ENCODE measurements at places on chromosomes 7 and 10.

DNA sequence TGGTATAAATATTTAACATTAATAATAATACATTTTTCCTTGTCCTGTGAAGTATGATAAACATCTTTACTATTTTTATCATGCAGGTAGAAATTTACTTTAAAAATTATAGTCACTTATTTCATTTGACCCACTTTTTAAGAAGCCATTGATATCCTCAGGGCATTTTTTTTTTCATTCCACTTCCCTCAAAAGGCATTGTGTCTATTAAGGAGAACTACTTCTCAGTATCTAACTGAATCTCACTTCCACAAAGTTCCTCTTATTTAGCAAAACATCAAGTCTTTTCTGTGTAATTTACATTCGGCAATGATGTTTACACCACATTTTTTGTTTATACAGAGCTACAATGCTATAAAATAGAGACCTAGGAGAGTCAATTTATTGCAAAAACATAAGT lies 388.2 kb upstream of the AKR1E2 start:
- DNase-seq = no peak

DNA sequence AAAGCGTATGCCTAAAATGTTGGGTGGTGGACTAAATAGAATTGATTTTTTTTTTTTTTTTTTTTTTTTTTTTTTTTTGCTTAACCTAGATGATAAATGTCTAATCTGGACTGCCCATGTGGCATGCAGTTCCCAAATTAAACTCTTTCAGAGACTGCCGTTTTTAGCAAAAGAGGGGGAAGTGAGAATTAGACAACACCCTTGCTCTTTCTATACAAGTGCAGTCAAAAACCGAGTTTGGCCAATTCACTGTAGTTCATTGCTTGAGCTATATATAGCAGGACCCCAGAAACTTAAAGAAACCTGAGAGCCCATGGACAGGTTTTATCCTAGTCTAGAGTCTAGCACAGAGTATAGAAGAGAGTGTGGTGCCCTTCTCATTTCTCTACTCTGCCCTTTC lies 141.9 kb downstream of the GRM3 start:
- peak; percentile 57 for DNase-seq

DNA sequence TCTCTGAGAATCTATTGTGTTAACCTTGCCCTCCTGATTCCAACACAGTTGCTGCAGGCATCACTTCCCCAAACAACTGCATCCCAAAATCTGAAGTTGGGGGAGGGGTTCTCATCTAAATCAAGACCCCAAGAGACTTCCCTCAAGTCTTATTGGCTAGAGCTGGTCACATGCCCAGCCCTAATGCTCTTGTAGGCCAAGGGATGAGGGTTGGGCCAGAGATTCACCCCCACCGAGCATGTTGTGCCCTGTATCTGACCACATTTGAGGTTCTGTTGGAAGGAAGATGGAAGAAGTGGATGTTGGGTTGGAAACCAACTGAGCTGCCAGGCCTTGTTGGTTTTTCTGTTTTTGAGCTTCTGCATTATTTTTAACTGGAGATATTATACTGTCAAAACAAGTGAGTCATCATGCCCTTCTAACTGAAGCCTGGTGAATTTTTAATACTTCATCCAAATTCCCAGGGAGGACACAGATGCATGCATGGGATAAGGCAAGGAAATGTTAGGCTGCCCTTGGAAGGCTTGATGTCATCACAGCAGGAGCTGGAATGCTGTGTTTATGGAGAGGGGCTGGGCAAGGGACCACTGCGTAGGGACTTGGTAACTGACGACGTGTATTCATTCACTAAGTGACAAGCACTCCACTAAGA lies 68.6 kb upstream of the CACUL1 start:
- no peak for DNase-seq

DNA sequence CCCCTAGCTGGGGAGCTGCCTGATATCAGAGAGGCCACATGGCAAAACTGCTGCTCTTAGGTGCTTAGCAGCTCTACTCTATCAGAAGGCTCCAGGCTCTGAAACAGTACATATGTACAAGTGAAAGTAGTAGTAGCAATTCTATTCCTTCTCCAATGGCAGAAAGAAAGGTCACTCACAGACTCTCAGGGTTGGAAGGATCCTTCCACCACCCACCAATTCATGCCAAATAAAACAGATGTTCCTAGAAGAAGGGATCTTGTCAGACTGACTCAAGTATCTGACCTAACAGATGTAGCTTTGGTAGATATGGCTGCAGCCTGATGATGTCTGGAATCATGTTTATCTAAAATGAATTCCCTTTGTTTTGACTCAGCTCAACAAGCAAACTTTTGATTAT lies 8.0 kb upstream of the ALDH18A1 start:
- DNase-seq = no peak

GRCh38 chr7:36311539-36311938 lies 78.1 kb upstream of the ANLN start:
- DNase-seq = no peak

Measured in GM12878 (cell line).